ENCODE measurements at places on chromosomes 2 and 18. TPM values are rescaled to one million over a fixed set of nuclear protein-coding genes. Genes with fewer than 3 reads are reported as not detected.

DNA sequence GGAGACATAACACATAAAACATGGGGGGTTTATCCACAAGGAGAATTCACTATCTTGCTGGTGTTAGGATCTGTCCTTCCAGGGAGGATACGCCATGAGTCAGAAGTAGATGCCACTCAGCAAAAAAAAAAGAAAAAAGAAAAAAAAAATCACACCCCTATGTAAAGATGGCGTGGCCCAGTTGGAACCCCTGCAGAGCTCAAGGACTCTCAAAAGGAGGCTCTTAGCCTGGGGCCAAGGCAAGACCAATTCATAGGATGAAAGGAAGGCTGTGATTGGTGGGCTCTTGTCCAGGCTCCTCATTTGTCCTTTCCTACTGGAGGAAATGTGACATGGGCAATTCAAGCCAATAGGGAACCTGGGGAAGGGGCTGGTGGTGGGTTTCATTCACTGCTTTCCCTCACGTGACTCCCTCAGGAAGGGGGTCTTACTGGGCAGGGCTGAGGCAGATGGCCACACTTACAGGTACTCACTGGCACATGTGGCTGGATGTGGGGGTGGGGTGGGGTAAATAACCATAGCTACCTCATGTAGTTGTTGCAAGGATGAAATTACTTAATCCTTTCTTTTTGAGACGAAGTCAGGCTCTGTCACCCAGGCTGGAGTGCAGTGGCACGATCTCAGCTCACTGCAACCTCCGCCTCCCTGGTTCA lies 38.7 kb upstream of the HAAO start:
- no peak for DNase-seq

- no peak for DNase-seq
These were observed 1104.2 kb downstream of the BCL11A start for GRCh38 chr2:59449274-59449673.

GRCh38 chr2:6982449-6982848 lies 65.2 kb downstream of the RNF144A start:
- DNase-seq: no peak

DNA sequence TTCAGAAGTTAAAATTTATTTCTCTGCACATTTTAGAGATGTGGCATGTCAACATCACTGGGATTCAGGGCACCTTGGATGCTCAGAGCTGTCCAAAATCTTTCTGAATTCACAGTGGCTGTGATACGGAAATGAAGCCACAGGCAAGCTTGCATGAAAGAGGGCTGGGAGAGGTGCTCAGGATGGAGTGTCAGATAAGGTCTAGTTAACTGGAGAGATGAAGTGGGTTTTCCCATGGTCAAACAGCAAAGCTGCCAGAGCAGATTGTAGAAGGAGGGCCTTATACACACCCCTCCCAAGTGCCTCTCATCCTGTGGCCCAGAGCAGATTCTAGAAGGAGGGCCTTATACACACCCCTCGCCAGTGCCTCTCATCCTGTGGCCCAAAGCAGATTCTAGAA lies 286.8 kb upstream of the PXDN start:
- no peak for DNase-seq

Gene TMEM178A
- 6.6 TPM for total RNA-seq

- DNase-seq: no peak
These were observed 68.1 kb downstream of the FMNL2 start for GRCh38 chr2:152402780-152403759.

Gene NGEF
- 17.5 TPM for total RNA-seq

Gene MATN3
- 8.8 TPM for total RNA-seq

GRCh38 chr2:42338567-42339190 lies 22.3 kb downstream of the COX7A2L start:
- DNase-seq: no peak

- DNase-seq: no peak
These were observed 96.1 kb downstream of the PID1 start for GRCh38 chr2:229174794-229175496.

- no peak for DNase-seq
These were observed 184.2 kb upstream of the ACAA2 start for GRCh38 chr18:49997558-49997957.

Gene CD226
- total RNA-seq: 3.1 TPM

- DNase-seq: no peak
These were observed 320.1 kb downstream of the SLC4A3 start for GRCh38 chr2:219947575-219947974.

Gene XDH
- total RNA-seq: 0.22 TPM

DNA sequence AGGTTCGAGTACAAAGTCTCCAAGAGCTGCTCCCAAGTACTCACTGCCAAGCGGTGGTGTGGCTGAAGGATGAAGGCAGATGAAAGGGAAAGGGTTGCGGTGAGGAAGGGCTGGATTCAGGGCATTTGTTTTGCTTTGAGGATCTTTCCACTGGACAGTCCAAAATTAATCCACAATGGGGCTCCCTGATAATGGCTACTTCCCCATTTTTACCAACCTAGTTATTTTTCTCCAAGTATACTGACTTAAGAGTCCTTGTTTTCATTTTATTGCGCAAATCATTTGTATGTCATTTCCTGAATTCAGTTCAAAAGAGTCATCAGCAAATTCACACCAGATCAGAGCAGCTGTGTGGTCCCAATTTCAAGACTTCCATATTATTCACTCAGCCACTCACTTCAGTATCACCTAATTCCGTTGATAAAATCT lies 464 bp upstream of the SESTD1 start:
- no peak for DNase-seq

DNA sequence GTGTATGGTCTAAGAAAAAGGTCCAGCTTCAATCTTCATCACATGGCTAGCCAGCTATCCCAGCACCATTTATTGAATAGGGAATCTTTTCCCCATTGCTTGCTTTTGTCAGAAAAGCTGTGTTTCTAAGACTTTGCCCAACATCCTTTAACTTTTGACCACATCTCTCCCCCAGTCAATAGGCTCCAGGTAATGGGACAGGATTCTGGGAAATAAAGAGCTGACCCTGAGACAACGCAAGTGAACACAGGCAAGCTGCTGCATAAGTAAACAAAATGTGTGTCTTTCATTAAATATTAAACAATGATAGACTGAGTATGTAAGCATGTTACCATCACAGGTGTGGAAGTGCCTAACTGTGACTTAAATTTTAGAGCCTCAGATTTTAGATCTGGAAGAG lies 23.0 kb downstream of the FAM110C start:
- DNase-seq: no peak

DNA sequence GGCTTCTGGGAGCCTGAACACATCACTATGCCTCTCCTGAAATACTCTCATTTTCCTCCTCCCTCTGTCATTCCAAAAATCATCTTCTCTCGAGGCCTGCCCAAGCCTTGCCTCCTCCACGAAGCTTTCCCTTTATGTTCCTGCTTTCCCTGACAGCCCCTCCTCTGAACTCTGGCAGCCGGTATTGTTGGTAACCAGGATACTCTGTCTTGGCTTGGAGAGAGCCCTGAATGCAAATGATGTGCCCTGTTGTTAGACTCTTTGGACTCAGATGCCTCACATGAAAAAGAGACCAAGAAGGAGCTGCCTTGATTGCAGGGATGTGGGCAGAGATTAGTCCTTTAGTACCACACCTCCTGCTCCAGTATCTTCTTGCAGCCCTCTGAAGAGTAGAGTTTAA lies 138.5 kb upstream of the DLX2 start:
- DNase-seq: no peak

GRCh38 chr2:73708527-73708926 lies 28.6 kb downstream of the TPRKB start:
- no peak for DNase-seq

GRCh38 chr2:99356853-99357252 lies 19.7 kb downstream of the EIF5B start:
- no peak for DNase-seq

Gene MTCL1
- 14.6 TPM for total RNA-seq

DNA sequence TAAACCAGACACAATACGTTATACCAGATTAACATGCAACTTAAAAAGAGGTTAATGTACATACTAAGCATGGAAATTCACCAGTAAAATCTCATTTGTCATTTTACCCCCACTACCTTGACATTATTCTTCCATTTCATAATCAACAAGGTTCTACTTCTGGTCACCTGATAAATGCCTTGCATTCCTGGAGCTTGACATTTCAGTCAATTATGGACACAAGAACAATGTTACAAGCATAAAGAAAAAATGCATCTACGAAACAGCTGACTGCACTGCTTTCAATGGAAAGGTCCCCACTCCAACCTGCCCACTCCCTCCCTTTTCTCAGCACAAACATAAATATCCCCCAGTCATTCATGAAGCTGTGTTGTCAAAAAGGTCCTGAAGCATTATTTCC lies 31.4 kb downstream of the ARL5A start:
- no peak for DNase-seq

Gene NHEJ1
- 15.0 TPM for total RNA-seq

Gene CSRNP3
- total RNA-seq: 8.3 TPM

DNA sequence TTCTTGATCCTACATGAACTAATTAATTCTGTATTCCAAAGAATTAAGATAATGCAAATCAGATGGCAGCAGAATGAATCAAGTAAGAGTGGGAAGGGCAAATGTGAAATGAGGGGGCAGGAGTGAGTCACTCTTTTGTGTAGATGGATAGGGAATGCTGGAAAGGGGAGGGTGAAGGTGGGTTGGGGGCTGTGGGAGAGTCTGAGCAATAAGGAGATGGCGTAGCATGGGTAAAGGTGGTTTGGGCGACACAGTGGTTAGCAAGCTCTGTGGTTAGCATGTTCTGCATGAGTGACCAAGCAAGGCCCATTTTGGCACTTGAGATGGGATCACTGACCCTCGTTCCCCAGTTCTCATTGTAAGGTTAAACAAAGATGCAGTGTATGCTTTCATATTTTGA lies 20.4 kb downstream of the GPD2 start:
- DNase-seq: no peak

GRCh38 chr18:75810961-75811551 lies 383.6 kb upstream of the SMIM21 start:
- no peak for DNase-seq

GRCh38 chr2:181393472-181393871 lies 63.7 kb upstream of the ITGA4 start:
- DNase-seq: no peak

DNA sequence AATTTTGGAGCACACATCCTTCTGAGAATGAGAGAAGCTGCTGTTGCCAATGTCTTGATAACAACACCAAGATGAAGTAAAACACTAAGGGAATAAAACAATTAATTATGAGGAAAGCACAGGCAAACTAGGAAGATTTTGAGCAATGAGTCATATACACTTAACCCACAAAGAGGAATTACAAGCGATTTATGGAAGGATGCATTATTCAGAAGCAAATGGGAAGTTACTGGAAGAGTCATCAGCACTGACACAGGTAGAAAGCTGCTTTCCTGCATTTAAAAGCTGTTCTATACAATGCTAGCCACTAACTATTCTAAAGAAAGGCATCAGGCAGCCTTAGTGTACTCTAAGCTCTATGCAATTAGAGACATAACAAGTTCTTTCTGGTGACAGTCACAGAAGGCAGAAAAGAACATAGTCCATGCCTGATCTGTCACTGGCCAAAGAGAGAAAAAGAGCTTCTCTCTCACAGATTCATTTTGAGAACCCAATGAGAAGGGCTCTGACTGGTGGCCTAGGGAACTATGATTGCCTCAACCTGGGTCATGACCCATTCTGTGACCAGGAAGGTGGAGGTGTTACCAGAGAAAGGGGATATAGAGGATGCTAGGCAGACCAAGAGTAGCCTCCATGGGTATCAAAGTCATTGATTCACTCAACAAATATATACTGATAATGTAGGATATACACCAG lies 45.4 kb downstream of the M1AP start:
- DNase-seq: no peak

GRCh38 chr2:119463990-119464389 lies 32.3 kb downstream of the TMEM37 start:
- no peak for DNase-seq

- no peak for DNase-seq
These were observed 160.2 kb downstream of the GALNT14 start for GRCh38 chr2:30978044-30978443.

Gene GKN2
- not detected for total RNA-seq

- DNase-seq: peak; percentile 86
These were observed 28.4 kb upstream of the CASP8 start for GRCh38 chr2:201231781-201232466.

GRCh38 chr2:126269911-126270310 lies 386.0 kb upstream of the GYPC start:
- DNase-seq: no peak

GRCh38 chr2:46171411-46171953 lies 125.7 kb upstream of the EPAS1 start:
- DNase-seq: no peak

DNA sequence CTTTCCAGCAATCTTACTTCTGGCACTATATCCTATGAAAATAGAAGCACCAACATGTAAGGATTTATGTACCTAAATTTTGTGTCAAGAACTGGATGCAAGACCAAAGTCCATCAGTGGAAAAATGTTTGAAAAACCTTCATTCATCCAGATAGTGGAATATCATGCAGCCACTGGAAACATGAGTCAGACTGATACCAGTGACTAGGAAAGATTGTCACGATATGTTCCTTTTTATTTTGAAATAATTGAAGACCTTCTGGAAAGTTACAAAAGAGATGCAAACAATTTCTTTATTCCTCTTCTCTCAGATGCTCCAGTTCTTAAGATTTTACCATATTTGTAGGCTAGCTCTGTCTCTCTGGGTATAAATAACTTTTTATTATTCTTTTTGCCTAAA lies 40.5 kb upstream of the IL1R2 start:
- DNase-seq: no peak

Gene SERPINB3
- total RNA-seq: not detected

Gene HMSD
- total RNA-seq: 7.8 TPM

Gene LCT
- 0.04 TPM for total RNA-seq

Gene ZNF892
- total RNA-seq: 8.5 TPM

Gene TCF23
- not detected for total RNA-seq

Gene SIX3
- not detected for total RNA-seq

DNA sequence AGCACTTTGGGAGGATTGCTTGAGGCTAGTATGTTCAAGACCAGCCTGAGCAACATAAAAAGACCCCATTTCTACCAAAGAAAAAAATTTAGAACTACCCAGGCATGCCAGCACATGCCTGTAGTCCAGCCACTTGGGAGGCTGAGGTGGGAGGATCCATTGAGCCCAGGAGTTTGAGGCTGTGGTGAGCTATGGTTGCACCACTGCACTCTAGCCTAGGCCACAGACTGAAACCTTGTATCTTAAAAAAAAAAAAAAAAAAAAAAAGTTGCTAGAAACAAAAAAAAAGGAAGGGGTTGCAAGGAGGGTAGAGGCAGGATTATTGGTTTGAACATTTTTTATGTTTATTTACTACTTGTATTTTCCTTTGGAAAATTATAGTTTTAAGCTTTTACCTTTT lies 4.8 kb downstream of the SEC11C start:
- DNase-seq: no peak

DNA sequence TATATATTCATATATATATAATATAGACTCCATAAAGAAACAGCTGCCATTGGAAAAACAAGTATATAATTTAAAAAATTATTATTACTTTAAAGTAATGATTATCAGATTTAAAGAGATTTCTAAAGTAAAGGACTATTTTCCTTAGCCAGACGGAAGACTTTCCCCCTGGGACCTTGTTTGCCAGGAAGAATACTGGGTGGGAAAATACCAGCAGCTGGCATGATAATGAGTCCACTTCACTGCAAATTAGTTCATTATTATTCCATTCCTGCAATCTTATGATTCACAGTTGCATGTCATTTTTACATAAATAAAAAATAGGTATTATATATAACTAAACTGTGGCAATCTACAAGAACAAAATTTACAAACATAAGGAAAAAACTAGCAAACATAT lies 339.8 kb upstream of the CDH7 start:
- no peak for DNase-seq

- no peak for DNase-seq
These were observed 30.0 kb downstream of the VIL1 start for GRCh38 chr2:218448934-218449333.
